ENCODE measurements at places on chromosomes 2 and 18.

- no peak for DNase-seq
These were observed 297.0 kb downstream of the BCL2 start for GRCh38 chr18:63022429-63023022.

GRCh38 chr2:196962325-196962724, 35.8 kb upstream of the PGAP1 start:
- DNase-seq, result no peak

GRCh38 chr2:56285224-56285623, 101.4 kb downstream of the CCDC85A start:
- DNase-seq, result no peak

DNA sequence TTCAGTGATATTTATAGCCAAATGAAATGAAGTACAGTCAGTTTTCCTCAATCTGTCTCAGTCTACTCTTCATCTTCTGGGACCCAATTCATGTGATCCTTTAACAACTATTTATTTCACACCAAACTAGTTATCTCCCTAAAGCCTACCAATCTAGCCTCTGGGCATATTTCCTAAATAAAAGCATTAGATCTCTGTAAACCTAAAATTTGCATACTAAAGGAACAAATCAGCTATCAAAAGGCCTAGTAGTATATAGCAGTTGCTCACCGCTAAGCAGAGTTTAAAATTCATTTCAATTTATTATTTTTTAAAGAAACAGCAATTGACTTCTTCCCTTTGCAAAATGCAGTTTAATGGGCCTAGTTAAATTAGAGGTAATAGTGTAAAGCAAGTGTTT, 280.2 kb downstream of the ZEB2 start:
- no peak for DNase-seq

- no peak for DNase-seq
These were observed 49.0 kb downstream of the ZDBF2 start for GRCh38 chr2:206323486-206323885.

- no peak for DNase-seq
These were observed 25.7 kb downstream of the CYP27C1 start for GRCh38 chr2:127194447-127194846.

DNA sequence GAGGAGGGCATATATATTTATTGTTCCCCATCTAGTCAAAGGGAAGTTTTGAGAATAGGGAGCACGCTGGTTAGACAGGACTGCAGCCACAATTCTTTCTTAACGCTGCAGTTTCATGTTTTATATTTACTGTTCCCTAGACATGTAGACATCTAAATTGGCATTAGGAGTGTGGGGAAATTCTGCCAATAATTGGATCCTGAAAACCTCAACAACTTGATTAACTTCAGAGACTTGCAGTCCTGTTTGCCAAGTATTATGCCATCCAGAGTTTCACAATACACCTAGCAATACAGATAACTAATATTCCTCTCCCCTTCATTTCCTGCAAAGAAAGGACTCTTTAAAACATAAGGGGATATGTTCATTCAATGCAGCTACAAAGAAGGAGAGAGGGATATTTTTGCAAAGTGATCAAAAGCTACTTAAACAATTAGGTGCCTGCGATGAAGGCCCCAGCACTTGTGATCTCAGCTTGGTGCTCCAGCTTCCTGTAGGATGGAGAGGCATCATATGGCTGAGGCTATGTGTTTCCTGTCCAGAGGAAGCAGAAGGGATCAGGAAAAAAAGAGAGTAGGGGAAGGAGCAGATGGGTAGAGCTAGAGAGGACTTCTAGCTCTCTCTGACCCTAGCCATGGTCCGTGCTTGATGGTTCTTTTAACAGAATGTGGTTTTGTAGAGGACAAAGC, 264.4 kb downstream of the MTX2 start:
- no peak for DNase-seq

DNA sequence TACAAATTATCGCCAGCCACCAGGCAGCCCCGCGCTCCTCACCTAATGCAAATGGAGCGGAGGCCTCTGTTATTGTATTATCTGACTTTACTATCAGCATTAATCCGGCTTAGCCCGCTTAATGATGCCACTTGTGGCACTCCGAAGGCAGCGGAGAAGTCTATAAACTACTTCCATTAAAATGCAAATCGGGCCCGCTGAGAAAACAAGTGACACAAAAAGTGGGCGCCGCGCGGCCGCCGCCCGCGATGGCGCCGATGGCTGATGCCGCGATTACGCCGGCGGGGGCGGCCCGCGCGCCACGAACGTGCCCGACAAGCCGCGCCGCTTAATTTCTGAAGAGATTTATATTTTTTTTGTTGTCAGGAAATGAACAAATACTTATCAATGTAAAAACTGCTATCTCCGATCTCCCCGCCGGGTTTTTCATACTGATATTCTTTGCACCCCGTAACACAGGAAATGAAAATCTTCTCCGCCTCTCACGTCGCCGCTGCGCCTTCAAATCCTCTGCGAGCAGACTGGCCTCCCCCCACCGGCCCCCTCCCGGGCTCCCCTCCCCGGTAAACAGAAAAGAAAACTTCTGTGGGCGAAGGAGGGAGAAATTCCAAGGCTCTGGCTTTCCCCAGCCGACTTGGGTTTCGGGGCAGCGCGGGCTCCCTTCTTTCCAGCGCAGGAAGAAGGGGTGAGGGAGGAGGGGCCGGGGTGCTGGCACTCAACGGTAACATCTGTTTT, 221.8 kb downstream of the INSIG2 start:
- DNase-seq, result no peak

- DNase-seq, result no peak
These were observed 107.6 kb downstream of the NRP2 start for GRCh38 chr2:205789906-205790305.

DNA sequence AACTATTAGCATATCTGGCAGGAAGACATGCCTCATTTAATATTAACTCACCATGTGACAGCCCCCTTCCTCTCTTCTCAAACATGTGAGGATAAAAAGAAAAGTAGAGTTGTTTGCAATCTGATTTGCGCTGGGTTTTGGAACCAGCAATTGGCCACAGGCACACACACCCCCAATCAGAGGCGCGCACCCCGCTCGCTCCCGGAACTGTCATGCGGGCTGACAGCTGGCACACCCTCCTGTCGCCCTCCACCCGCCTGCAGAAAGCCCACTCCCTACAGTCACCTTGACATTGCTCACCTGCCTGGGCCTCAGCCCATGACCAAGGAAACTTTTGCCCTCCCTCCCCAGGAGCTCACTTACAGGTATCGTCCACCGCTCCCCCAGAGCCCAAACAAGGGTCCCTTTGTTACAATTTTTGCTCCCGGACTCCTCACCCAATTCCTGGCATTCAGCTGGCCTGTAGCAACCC, 1.1 kb downstream of the COBLL1 start:
- DNase-seq, result no peak

DNA sequence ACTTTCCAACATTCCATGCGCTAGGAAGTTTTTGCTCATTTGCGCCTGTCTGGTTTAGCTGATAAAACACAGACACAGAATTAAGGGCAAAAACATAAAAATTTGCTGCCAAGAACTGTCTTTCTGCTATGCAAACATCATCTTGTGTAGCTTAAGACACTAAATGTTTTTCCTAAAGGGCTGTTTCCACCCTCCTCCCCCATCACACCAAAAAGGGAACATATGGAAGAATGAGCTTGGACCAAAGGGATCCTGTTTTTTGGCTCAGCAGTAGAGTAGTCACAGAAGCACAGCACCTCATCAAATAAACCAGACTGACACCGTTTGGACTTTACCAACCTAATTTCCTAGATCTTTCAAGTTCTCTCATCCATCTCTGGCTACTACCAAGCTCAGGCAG, 210.1 kb downstream of the ZNF521 start:
- no peak for DNase-seq

DNA sequence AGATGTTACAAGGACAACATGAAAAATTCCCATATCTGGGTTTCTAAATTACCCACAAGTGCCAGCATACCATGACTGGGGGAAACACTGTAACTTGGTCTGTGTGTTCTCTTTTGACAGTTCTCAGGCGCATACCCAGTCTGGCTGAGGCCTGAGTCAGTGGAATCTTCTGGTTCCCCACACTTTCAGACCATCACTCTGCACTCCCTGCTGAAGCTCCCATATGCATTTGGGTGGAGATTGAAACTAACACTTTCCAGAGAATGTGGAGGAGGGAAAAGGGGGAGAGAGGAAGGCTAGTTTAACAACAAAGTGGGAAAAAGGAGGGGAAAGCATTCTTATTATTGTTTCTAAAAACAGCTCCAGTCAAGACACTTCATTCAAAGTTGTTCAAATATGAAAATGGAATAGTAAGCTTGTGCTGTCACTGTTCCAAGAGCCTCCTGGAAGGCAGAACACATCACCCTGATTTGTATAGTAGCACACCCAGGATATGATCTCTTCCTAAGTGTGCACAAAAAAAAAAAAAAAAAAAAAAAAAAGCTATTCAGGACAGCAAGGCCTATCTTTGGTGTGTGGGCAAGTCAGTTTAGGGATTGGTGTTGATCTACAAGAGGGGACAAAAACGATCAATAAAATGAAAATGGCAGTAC, 48.1 kb upstream of the CTIF start:
- no peak for DNase-seq

DNA sequence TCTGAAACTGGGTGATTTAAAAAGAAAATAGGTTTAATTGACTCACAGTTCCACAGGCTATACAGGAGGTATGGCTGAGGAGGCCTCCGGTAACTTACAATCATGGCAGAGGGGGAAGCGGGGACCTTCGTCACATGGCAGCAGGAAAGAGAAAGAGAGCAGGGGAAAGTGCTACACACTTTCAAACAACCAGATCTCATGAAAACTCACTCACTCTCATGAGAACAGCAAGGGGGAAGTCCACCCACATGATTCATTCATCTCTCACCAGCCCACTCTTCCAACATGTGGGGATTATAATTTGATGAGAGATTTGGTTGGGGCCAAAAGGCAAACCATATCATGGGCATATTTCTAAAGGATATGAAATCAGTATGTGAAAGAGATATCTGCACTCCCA, 12.0 kb upstream of the ARHGAP15 start:
- DNase-seq, result no peak

DNA sequence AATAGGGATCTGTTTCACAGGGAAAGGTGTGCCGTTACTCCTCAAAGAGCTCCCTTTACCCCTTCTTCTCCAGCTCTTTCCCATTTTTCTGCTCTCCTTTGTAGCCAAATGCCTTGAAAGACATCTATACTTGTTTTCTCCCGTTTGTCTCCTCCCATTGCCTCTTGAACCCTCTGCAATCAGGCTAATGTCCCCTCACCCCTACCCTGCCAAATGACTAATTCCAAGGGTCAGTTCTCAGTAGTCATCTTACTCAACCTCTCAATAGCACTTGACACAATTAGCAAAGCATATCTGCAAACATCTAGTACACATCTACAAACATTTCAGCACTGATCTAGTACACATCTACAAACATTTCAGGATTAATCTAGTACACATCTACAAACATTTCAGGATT, 12.6 kb downstream of the MRO start:
- no peak for DNase-seq

DNA sequence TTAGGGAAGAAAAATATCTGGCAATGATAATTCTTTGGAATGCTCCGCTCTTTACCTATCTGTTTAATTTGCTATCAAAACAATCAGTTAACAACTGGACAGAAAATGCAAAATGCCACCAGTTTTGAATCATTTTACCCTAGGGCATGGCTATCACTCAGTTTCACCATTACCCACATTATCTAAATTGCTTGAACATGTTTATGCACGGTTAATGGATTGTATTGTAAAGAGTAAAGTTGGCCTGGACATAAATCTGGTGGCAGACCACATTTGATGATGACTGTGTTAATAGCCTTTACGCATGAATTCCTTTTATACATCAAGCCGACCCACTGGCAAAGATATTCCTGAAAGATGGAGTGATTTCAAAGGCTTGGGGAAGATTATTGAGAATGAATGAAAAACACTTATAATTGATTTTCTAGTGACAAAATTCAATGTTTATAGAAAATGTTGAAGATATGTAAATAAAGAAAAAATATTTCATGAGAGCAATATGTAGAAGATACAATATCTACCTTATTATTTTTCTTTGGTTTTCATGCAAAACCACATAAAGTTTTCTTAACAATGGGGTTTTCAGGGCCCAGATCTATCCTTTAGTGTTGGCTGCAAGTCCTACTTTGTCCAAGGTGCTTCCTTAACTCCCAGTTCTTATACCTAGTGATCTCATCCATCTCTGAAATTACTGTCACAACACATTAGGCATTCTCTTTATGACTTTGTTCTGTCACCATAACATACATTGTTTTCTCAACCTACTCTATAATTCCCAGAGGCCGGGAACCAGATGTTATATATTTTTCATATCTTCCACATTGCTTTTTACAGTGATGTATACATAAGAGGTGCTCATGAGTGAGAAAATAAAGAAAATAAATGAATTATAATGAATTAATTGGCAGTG, 265.1 kb downstream of the RIT2 start:
- DNase-seq, result no peak

DNA sequence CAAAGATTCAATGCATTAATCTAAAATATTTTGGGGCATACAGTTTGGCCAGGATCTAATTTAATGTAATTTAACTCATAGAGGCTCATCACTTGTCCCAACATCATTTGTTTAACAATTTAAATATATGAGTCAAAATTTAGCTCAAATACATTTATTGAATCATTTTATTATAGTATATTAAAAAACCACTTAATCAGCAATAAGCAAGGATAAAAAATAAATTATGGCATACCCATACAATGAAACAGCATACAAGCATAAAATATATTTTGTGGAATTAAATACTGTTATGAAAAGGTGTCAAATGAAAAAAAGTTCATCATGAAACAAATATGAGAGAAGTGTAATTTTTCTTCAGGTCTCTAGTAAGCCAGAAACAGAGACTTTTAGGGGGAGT, 34.9 kb downstream of the LRPPRC start:
- DNase-seq, result no peak

DNA sequence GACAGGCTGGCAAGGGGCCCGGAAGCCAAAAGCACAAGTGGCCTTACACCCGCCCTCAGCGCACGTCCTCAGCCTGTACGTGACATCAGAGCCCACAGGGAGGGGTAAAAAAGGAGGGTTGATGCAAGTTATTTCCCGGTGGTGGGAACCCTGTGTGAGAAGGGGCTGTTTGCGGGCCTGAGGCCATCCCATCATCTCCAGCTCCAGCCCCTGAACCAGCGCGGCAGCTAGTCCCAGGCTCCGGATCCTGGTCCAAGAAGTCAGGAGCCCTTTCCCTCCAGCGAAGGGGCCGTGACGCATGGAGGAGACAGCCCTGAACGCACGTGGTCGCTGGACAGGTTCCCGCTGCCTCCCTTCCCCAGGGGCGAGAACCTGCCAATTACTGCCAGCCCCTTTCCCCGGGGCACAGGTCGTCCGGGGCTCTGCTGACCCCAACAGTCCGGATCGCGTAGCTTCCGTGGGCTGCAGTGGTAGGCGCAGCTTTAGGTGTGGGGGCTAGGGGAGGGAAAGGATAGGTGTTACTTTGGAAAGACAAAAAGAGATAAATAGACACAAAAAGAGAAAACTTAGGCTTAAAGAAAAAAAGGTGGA, 1.3 kb upstream of the LRP2 start:
- DNase-seq, result peak; percentile 22

DNA sequence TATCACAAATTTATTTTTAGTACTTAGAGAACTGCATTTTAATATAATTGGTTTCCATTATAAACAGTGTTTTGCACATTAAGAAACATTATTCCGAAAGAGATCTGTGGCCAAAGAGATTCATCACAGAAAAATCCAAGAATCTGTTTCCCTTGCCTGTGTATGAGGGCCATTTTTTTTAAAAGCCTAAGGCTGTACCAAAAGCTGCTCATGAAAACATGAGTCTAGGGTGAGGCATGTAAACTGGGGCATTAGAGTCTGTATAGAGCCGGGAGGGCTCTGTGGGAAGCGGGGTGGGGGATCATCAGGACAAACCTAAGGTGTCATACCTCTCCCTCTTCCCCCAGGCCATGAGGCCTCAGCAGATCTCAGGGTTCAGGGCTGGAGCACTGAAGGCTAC, 223.8 kb downstream of the FBXO15 start:
- no peak for DNase-seq
